ENCODE measurements at places on chromosomes 16 and 17.

GRCh38 chr16:17552351-17552750 lies 81.6 kb upstream of the XYLT1 start:
- no peak for DNase-seq

DNA sequence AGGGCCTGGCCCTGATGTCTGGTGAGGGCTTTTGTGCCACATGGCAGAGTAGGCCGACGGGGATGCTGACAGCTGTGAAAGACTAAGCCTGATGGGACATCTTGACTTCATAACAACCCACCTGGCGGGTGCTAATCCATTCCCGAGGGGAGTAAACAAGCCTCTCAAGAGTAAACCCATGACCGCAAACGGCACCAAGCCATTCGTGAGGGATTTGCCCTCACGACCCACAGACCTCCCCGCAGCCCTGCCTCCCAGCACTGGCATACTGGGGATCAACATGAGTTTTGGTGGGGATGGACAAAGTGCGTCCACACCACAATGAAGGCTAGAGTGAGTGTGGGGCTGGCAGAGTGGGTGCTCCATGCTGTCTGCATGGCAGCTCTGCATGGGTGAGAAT lies 11.7 kb downstream of the RNF213 start:
- no peak for DNase-seq

- DNase-seq: no peak
Observed at GRCh38 chr17:28078341-28079229, 36.1 kb downstream of the NLK start.

DNA sequence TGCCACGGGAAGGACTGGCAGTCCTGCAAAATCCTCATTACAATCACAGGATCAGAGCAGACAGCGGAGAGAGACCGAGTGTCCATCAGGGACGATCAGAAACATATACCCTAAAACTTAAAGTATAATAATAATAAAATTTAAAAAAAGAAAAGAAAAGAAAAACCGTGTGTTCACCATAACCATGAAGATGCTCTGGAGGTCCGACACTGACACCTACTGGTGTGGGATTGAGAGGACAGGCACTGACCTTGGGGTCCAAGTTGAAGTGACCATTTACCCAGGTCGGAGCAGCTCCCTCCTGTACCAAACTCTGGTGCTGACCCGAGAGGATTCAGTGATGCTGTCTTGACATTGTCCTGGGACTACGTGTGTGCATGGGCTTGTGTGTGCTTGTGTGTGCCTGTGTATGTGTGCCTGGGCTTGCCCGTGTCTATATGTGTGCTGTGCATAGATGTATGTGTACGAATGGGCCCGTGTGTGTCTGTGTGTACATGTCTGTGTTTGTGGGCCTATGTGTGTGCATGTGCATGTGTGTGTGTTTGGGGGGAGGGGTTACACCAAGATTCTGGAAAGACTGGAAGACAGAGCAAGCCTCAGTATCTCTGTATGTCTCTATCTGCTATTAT lies 10.0 kb upstream of the CD300LD start:
- no peak for DNase-seq

- DNase-seq: no peak
Observed at GRCh38 chr16:31701734-31702133, 171.9 kb upstream of the ZNF267 start.

DNA sequence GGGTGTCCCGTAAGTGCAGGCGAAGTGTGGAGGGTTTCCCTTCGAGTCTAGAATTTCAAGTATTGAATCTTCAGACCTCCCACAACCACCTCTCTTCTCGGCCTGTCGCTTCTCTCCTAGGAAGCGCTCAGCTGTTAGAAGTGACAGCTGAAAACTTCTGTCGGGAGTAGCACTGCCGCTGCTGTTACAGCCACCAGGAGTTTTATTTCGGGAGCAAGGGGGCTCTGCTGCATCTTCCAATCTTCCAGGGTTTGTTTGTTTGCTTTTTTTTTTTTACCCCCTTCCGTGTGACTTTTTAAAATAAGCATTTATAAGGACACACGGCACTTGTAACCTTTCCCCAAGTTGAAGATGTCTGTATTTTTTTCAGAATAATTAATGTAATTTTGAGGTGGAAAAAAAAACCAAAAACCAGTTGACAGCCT lies 767 bp downstream of the RPS6KB1 start:
- DNase-seq: no peak

DNA sequence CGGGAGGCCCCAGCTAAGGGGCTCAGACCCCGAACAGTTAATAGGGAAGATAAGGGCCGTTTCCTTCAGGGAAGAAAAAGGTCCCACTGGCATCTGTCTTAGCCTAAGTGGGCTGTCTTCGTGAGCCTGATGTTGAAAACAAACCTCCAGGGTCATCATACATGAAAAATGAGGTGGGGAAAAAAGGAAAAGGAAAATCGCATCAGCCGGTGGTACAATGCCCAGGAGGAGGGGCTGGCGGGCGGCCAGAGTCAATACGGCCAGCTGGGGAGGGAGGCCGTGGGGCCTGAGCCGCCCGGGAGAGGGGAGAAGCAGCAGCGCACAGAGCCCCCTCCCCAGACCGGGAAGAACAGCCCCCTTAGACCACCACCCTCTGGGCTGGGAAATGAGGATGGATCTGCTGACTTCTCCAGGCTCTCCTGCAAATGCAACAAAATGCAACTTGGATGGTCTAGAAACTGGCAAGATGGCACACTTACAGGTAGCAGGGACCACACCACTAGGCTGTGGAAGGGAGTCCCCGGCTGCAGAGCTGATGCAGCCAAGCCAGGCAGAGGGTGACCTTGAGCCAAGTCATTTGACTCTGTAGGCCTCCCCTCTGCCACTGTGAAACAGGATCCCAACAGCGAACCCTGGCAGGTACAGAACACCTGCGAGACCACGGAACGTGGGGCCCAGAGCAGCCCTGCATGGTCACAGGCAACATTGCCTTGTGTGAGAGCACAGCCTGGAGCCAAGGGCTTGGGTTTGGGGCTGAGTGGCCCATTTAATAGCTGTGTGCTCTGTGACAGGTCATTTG lies 448.5 kb downstream of the SOX9 start:
- no peak for DNase-seq

GRCh38 chr17:71464241-71464640 lies 656.6 kb upstream of the SOX9 start:
- DNase-seq: no peak

DNA sequence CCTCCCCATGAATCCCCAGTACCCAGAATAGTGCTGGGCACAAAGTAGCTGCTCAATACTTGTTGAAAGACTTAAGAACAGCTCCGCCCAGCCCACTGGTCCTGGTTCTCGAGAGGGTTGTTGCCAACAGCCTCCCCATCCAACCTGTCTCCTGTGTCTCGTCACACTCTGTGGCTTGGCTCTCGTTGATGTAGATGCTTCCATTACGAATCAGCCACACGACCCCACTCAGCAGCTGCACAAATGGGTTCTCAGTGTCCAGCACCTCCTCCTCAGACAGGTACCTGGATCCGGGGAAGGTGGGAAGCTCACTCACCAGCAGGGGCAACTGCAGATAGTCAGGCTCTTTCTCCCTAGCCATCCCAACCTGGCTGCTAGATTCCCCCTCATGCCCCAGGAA lies 2.1 kb downstream of the NAGPA start:
- no peak for DNase-seq

DNA sequence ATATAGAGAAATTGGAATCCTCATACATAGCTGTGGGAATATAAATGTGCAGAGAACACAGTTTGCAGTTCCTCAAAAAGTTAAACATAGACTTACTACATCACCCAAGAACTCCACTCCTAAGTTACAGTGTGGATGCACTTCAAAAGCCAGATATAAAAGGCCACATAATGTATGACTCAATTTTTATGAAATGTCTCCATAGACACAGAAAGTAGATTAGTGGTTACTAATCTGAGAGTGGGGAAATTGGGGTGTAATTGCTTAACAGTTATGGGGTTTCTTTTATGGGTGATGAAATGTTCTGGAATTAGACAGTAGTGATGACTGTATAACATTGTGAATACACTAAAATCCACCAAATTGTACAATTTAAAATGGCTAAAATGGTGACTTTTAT lies 60.9 kb downstream of the CACNG1 start:
- DNase-seq: no peak

- DNase-seq: no peak
Observed at GRCh38 chr16:49809062-49809461, 46.9 kb downstream of the ZNF423 start.

- DNase-seq: no peak
Observed at GRCh38 chr17:16178836-16179235, 36.5 kb downstream of the NCOR1 start.

DNA sequence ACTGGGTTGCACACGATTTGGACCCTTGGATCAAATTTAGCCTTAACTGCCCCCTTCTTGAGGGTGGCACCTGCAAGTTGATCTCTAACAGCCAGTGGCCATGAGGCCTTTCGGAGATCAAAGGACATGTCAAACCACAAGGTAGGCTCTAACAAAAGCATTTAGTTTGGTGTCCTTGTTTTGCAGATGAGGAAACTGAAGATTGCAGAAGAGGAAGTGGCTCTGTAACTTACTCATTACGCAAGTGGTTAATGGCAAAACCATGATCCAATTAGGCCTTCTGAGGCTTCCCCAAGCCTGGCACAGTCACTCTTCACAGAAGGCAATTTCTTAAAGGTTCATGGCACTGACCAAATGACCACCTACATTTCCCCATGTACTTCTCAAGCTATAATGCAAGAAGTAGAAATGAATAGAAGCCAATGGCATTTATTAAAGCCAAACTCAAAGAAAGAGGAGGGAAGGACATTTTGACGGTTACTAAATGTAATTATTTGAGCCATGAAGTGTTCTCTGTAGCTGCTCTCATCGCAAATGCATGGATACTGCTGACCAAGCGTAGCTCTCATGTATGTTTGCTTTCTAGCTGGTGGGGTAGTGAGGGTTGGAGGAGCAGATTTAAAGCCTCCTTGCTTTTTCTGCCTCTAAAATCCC lies 32.8 kb upstream of the ABCC12 start:
- DNase-seq: no peak

- no peak for DNase-seq
Observed at GRCh38 chr17:64125937-64126336, 4.0 kb downstream of the ERN1 start.

- DNase-seq: no peak
Observed at GRCh38 chr16:27098366-27099049, 31.8 kb downstream of the C16orf82 start.

GRCh38 chr17:66416207-66416940 lies 114.0 kb downstream of the PRKCA start:
- DNase-seq: no peak

- DNase-seq: no peak
Observed at GRCh38 chr17:55694286-55694910, 28.3 kb downstream of the TMEM100 start.

DNA sequence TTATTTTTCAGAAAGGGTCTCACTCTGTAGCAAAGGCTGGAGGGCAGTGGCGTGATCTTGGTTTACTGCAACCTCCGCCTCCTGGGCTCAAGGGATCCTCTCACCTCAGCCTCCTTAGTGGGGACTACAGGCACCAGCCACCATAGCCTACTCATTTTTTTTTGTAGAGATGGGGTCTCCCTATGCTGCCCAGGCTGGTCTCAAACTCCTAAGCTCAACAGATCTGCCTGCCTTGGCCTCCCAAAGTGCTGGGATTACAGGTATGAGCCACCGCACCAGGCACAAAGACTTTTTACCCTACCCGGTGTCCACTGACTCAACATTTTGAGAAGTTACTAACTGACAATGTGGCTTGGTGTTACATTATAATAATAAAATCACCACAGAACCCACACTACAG lies 7.2 kb downstream of the GRB2 start:
- DNase-seq: no peak

DNA sequence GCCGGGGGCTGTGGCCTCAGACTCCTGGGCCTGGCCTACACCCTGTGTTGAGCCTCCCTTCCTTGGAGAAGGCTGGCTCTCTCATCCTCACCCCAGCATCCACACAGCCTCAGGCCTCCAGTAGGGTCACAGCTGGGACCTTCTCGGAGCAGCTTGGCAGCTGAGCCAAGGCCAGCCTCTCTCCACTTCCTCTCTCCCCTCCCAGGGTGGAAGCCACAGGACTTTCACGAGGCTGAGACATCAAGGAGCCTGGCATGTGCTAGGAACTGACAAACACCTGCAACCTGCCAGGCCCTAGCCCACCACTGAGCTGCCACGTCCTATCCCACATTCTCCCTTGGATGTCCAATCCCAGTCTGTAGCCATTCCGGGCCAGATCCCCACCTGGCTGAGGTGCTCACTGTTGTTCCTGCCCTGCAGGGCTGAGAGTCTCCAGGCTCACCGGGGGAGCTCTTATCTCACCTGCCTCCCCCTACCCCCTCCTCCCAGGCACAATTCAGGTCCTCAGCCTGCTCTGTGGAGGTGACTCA lies 3.1 kb downstream of the MMP15 start:
- no peak for DNase-seq

DNA sequence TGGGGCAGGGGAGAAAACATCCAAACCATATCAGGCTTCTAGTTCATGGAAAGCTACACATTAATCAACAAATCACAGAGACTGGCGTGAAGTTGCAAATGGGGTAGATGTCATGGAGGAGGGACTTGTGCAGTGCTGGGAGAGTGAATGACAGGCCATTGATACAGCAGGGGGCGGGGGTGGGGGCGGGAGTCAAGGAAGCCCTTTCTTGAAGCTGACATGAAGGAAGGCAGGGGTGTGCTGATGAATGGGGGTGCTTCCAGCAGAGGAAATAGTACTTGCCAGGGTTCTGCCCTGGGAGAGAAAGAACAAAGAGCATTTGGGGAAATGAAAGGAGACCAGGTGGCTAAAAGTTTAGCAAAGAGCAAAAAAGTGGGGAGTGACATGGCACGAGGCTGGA lies 269.9 kb downstream of the SHISA9 start:
- no peak for DNase-seq

GRCh38 chr16:75550211-75550662 lies 5.8 kb downstream of the TMEM231 start:
- no peak for DNase-seq

DNA sequence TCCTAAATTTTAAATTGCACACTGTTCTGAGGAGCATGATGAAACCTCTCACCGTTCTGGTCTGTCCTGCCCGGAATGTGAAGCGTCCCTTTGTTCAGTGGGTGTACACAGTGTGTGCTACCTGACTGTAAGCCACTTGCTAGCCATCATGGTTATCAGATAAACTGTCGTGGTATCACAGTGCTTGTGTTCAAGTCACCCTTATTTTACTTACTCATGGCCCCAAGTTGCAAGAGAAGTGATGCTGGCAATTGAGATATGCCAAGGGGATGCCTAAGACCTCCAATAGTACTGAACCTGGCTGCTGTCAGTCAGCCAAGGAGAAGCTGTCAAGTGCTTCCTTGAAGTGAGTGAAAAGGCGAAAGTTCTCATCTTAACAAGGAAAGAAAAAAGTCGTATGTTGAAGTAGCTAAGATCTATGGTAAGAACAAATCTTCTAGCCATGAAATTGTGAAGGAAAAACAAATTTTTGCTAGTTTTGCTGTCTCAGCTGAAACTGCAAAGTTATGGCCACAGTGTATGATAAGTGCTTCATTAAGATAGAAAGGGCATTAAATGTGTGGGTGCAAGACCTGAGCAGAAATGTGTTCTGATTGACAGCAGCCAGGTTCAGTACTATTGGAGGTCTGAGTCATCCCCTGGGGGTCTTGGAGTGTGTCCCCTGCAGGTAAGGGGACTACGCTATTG lies 5.8 kb downstream of the PIK3R6 start:
- no peak for DNase-seq

All from HFF-Myc (cell line).